Naive thymus-derived CD8-positive, alpha-beta T cell (primary cell): ENCODE measurements at places on chromosomes 3 and 15. TPM values are rescaled to one million over a fixed set of nuclear protein-coding genes. Genes with fewer than 3 reads are reported as not detected.

PAQR9 gene
- not detected for total RNA-seq

GABRG3 gene
- not detected for total RNA-seq

COMMD2 gene
- 47.5 TPM for total RNA-seq

GRCh38 chr3:157069406-157069805 lies 90.5 kb downstream of the CCNL1 start:
- DNase-seq: no peak

CP gene
- total RNA-seq: not detected

GRCh38 chr3:171972871-171973348 lies 66.5 kb upstream of the FNDC3B start:
- no peak for DNase-seq

DNA sequence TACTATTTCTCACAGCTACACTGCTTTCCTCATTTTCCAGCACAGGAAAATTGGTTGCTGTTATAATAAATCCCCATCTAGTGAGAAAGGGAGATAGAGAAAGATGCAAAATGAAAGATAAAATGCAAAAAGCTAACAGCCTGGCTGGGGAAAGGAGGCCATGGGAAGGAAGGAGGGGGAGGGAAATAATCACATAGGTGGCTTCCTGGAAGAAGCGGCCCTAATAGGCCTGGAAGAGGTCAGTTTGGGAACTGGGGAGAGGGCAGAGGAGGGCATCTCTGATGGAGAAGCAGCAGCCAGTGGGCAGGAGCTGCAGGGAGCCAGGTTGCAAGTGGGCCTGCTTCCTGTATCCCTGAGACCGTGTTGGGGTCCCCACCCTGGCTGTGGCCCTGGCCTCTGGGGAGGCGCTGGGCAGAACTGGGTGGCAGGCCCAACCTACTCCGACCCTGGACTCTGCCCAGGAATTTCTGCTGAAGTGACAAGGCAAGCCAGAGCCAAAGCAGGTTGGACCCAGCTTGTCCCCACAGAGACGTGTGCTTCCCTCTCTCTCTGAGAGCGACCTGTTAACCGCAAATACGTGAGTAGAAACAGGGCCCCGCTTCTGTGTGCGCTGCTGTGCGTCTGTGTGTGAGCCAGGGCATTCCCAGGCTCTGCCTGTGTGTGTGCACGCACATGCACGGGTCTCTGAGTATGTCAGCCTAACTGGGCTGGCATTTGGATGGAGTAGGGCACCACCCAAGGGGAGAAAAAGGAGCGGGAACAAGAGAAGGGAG lies 1.9 kb downstream of the SLC28A1 start:
- no peak for DNase-seq

GRCh38 chr3:51559411-51559888 lies 20.9 kb downstream of the RAD54L2 start:
- no peak for DNase-seq

TGM5 gene
- total RNA-seq: not detected

DNA sequence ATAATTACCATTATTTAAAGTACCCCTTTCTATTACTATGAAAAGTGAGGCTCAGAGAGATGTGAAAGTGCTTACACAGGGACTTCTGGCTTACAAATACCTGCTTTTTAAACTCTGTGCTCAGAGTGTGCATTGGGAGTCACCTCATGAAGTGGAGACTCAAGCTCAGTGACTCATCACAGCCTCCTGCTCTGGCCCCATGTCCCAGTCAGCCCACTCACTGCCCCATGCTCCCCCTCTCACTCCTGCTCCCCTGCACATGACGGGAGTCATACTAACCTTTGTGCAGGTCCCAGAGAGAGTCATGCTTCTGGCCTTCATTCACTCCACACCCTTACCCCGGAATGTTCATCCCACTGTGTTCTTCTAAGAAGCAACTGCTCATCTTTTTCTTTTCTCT lies 20.2 kb downstream of the CCR1 start:
- no peak for DNase-seq

DNA sequence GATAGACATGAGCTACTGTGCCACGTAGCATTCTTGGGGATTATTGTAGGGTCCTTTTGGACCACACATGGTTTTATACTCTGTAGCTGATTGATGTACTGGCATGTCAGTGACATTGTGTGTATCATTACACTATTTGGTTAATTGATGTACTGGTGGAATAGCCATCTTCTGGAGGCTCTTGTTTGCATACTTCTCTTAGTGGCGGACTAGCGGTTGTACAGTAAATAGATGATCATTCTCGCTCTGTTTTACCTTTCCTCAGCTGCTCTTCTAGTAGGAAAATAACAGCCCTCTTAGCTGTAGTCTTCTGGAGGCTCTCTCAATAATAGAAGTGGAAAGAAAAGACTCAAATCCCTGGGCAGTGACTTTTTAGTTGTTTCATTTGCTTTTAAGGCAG lies 24.8 kb downstream of the IGF1R start:
- no peak for DNase-seq

- no peak for DNase-seq
Measured at GRCh38 chr3:64336488-64336887, 111.2 kb upstream of the PRICKLE2 start.

GRCh38 chr3:85167576-85167975 lies 208.8 kb downstream of the CADM2 start:
- no peak for DNase-seq

TM4SF18 gene
- total RNA-seq: not detected

DNA sequence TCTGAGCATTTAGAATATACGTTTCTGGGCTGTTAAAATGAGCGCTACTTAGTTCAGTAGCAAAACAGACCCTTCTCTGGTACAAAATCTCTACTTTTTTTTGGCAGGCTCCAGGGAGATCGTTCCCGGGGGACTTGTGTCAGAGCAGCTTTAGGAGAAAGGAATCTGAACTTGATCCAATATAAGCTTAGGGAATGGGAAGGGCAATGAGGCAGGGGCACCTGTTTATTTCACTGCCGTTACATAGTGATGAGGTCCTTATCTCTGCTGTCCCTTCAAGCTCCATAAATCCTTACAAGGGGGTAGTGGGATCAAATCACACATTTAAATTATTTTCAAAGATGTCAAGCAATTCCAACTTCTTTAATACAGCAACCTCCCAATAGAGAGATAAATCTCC lies 128.7 kb upstream of the BNIP2 start:
- DNase-seq: no peak

DNA sequence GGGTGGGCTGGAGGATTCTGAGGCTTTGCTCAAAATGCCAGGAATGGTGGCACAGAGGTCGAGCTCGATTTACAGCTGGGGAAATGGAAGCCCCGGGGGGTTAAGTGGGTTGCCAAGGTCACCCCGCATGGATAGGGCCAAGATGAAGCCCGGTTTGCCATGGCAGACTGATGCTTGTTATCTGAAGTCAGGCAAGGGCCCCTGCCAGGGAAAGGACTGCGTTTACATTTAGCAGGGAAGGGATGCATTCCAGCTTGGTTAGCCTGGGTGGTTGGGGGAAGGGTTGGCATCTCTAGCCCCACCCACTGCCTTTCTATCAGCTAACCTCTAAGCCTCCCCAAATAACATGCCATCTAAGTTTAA lies 79.0 kb downstream of the RPLP1 start:
- DNase-seq: no peak

ADAMTSL3 gene
- total RNA-seq: not detected

GRCh38 chr3:139969386-139969785 lies 34.4 kb downstream of the CLSTN2 start:
- DNase-seq: no peak

- DNase-seq: no peak
Measured at GRCh38 chr3:127074900-127075360, 92.0 kb downstream of the PLXNA1 start.

ACTC1 gene
- total RNA-seq: not detected

GRCh38 chr3:46566040-46566641 lies at the start of gene LRRC2:
Gene LRRC2 (minus strand): TSS chr3:46566302. CDS start chr3:46551591, 14,711 bp downstream.
- DNase-seq: no peak

- no peak for DNase-seq
Measured at GRCh38 chr3:150968341-150969035, 4.0 kb downstream of the CLRN1 start.

CCDC54 gene
- not detected for total RNA-seq

DNA sequence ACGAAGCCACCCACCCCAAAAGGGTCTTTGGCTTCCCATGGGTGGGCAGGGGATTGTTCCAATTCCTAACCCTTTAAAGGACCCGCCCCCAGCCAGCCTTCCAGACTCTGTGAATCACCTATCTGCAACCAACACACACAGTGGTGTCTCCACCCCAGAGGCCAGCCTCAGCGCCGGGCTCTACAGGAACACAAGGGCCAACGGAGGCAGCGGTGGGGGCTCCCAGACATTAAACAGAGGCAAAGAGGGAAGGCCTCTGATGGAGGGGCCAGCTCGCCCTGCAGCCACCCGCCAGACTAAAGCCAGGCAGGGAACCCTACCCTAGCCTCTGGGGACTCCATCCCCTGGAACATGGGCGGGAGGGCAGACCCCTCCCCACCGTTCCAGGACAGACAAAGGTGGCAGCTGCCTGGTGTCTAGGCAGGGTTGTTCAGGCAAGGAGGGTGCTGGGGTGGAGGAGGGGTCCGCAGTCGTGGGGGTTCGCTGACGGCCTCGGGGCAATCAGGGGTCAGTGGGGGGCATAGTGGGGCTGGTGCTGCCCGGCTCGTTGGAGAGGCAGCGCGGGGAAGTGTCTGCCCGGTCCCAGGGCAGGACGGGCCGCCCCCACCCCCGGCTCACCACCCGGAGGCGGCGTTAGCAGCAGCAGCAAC lies 448 bp downstream of the SHISA5 start:
- no peak for DNase-seq

DNA sequence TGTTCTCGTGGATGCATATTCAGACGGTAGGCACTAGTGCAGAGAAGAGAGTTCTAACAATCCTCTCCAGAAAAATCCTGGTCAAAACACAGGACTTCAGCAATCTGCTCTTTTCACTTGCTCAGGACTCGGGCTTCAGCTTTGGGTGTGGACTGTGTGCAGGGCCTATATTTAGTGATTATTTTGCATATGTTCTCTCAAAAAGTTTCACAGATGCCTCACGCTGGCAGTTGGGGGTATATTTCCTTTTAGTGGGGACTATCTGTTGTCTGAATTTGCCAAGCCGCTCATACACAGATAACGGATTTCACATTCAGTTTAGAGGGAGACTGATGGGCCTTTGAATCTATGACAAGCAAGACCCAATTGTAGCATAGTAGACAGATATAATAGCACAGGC lies 54.4 kb upstream of the LRRN1 start:
- DNase-seq: no peak

DNA sequence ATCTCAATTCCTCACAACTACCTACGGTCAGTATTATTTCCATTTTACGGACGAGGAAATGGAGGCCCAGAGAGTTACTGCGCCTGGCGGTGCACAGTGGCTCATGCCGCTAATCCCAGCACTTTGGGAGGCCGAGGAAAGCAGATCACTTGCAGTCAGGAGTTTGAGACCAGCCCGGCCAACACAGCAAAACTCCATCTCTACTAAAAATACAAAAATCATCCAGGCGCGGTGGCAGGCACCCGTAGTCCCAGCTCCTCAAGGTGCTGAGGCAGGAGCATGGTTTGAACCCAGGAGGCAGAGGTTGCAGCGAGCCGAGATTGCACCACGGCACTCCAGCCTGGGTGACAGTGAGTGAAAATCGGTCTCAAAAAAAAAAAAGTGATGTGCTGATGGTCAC lies 187.3 kb downstream of the XXYLT1 start:
- DNase-seq: peak; percentile 35

DNA sequence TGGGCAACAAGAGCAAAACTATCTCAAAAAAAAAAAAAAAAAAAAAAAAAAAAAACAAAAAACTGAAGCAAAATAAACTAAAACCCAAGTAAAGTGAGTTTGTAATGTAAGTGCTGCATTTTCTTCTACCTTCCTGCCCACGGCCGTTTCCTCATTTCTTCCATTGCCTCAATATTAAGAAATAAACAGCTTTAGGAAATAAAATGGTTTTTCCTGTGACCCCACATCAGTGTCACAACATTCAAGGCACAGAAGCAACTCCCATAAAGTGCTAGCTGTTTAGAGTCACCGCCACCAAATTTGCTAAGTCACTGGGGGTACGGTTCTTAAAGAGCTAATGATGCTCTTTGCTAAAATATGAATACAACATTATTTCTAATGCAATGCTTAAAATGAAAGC lies 3.3 kb downstream of the PKM start:
- peak; percentile 7 for DNase-seq

TGM4 gene
- not detected for total RNA-seq

GRCh38 chr3:35675206-35675605 lies 35.9 kb downstream of the ARPP21 start:
- no peak for DNase-seq

CSPG5 gene
- total RNA-seq: 0.44 TPM

GRCh38 chr15:69526081-69527061 lies 73.8 kb downstream of the RPLP1 start:
- DNase-seq: no peak

FGF7 gene
- 0.25 TPM for total RNA-seq

DNA sequence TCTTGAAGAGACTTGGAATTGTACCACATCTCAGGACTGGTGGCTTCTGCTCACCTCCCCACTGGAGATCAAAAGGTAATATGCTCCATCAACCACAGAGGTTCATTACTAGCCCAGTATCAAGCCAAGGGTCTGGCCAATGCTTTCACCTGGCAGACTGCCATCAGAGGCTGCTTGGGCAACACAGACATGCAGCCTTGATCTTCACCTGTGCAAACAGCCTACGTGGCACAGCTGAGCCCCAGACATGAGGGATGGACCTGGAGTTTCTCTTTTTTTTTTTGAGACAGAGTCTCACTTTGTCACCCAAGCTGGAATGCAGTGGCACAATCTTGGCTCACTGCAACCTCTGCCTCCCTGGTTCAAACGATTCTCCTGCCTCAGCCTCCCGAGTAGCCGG lies 105.6 kb upstream of the HES1 start:
- no peak for DNase-seq

- DNase-seq: no peak
Measured at GRCh38 chr15:26722621-26723160, 50.2 kb downstream of the GABRB3 start.

- DNase-seq: no peak
Measured at GRCh38 chr3:43132193-43132592, 26.3 kb upstream of the POMGNT2 start.

GRCh38 chr3:63762934-63763550 lies 56.1 kb upstream of the C3orf49 start:
- DNase-seq: no peak

DNA sequence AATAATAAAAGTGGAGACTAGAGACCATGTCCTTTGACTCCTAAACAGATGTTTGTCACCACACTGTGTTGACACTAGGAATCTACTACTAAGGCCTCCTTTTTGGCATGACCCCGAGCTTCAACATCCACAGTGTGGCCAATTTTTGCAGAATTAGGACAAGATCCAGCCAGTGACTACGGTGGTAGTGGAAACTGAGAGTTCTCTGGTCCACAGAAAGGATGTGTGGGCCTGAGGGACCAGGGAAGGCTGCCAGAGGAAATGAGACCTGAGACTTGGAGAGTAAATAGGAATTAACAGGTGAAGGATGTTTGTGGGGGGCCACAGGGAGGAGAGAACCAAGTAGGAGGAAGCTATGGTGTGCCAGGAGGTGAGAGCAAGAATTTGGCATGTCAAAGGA lies 122.7 kb downstream of the CHCHD6 start:
- no peak for DNase-seq

DNA sequence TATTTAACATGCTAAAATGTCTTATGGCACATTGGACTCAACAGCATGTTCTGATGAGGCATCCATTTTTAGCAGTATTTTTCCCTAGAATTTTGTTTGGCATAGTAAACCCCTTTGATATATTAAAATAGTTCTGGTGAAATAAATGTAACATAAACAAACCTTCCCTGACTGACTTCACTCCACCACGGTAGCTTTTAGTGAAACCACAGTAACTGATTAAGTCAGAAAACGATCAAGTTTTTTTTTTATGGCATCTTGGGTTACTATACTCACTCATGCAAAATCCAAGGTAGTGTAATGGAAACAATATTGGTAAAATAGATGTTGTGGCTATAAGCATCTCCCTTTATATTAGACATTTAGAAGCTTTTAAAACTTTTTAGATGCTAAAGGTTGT lies 2.8 kb downstream of the SERP1 start:
- no peak for DNase-seq
